NCI-H1092 (cell line): ENCODE measurements at places on chromosomes 16 and 17.

- DNase-seq: no peak
These were observed 17.7 kb downstream of the SLC7A5 start for GRCh38 chr16:87851601-87852000.

- no peak for DNase-seq
These were observed 13.7 kb upstream of the XYLT2 start for GRCh38 chr17:50332196-50332595.

- DNase-seq: peak; percentile 32
These were observed 5.0 kb downstream of the CORO6 start for GRCh38 chr17:29617481-29618271.

- no peak for DNase-seq
These were observed 37.2 kb upstream of the PIK3R6 start for GRCh38 chr17:8904686-8905085.

DNA sequence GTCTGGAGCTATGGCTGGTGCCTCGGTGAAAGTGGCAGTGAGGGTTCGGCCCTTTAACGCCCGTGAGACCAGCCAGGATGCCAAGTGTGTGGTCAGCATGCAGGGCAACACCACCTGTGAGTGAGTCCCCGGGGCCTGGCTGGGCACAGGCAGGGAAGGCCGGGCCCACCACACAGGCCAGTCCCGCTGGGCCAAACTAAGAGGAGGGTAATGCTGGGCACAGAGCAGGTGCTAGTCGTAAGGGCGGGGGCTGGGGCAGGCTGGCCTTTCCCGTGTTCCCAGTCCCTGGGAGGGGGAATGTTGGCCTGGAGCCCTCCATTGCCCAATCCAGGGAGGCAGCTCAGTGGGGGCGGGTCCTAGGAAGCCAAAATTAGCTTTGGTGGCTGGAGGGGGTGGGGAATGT is 2.5 kb downstream of the KIF1C start:
- DNase-seq: no peak

DNA sequence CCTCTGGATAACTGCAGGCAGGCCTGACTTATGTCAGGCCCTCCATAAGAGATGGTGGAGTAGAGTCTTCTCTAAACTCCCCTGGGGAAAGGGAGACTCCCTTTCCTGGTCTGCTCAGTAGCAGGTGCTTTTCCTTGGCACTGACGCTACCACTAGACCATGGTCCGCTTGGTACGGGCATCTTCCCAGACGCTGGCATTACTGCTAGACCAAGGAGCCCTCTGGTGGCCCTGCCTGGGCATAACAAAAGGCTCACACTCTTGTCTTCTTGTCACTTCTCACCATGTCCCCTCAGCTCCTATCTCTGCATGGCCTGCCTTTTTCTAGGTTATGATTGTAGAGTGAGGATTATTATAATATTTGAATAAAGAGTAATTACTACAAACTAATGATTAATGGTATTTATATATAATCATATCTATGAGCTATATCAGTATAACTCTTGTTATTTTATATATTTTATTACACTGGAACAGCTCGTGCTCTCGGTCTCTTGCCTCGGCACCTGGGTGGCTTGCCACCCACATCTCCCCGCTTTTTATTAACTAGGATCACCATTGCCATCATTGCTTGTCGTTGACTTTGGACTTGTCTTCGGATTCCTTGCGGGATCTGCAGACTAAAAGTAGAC is 59.8 kb upstream of the ARL4D start:
- peak; percentile 45 for DNase-seq

- DNase-seq: no peak
These were observed 42.0 kb downstream of the CMIP start for GRCh38 chr16:81486540-81487061.

- no peak for DNase-seq
These were observed 40.8 kb downstream of the NOS2 start for GRCh38 chr17:27759528-27759927.

DNA sequence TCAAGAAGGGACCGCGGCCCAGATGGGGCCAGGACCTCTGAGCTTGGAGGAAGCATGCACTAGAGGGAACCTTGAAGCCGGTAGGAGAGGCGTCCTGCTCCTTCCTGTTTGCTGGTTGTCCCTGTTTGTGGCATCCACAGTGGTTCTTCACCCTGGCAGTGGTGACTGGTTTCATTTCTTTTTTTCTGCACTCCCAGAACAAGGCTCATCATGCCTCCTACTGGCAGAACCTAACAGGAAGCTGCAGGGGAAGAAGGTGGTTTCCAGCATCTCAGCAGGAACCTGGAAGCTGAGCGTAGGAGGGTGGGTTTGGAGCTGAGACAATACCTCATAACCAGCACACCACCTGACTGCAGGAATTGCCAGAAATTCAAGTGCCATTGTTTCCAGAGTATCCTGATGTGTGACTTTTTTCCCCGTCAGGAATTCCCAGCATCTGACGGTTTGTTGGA is 5.8 kb downstream of the TMEM231 start:
- no peak for DNase-seq

GRCh38 chr17:15081008-15081407 is 184.1 kb downstream of the PMP22 start:
- DNase-seq: no peak

- DNase-seq: no peak
These were observed 156.4 kb downstream of the CMIP start for GRCh38 chr16:81601008-81601428.

- DNase-seq: no peak
These were observed 58.4 kb downstream of the NXN start for GRCh38 chr17:921161-921560.

GRCh38 chr16:31487720-31488467 is 5.0 kb downstream of the SLC5A2 start:
- peak; percentile 19 for DNase-seq

- DNase-seq: no peak
These were observed 368.6 kb downstream of the CDH13 start for GRCh38 chr16:82995286-82995923.

DNA sequence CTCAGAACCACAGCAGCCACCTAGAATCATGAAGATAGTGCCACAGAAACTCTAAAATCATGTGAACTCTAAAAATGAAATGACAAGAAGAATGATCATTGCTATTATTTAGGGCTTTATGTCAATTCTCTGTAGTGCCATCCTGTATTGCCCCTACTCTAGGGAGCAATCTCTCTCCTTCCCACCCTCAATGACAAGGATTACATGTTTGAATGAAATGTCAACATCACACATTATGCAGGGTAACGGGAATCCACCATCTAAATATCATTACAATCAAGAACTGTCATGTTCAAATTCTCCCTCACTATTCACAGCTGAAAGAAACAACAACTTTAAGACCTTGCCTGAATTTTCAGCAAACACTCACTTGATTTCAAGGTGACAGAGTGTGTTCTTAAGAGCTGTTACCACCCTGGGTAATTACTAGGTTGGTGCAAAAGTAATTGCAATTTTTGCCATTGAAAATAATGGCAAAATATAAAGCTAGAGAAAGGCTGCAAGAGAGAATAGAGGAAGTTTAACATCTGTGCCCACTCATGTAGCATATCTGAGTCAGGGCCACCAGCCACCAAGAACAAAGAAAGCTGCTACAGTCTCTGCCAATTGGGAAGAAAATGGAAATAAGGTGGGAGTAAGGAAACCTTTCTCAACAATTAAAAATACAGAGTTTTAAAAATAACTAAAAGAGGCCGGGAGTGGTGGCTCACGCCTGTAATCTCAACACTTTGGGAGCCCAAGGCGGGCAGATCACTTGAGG is 112.8 kb upstream of the PSMD7 start:
- no peak for DNase-seq

GRCh38 chr17:21573961-21574610 is 118.2 kb upstream of the KCNJ18 start:
- peak; percentile 44 for DNase-seq

- no peak for DNase-seq
These were observed 46.8 kb downstream of the BRIP1 start for GRCh38 chr17:61816538-61816937.

- no peak for DNase-seq
These were observed 53.5 kb downstream of the C17orf58 start for GRCh38 chr17:67942810-67943209.

- no peak for DNase-seq
These were observed 100.7 kb upstream of the ZNF469 start for GRCh38 chr16:88281858-88282563.

DNA sequence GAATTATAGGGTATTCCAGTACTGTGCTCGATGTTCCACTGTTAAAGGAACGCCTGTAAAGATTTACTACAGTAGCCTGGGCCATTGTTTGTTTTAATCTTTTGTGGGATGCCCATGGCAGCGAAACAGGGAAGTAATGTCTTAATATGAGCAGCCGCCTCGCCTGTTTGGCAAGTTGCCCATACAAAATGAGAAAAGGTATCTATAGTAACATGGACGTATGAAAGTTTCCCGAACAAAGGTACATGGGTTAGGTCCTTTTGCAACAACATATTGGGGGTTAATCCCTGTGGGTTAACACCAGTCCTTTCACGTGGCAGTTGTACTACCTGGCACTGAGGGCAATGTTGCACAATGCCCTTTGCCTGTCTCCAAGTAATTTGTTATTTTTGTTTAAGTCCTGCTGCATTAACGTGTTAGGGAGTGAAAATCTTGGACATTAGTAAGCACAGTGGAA is 21.1 kb upstream of the TMC5 start:
- DNase-seq: peak; percentile 63

GRCh38 chr17:80263253-80264204 is 2.9 kb downstream of the RNF213 start:
- no peak for DNase-seq

GRCh38 chr17:73411313-73411747 is 99.5 kb upstream of the CDC42EP4 start:
- no peak for DNase-seq

DNA sequence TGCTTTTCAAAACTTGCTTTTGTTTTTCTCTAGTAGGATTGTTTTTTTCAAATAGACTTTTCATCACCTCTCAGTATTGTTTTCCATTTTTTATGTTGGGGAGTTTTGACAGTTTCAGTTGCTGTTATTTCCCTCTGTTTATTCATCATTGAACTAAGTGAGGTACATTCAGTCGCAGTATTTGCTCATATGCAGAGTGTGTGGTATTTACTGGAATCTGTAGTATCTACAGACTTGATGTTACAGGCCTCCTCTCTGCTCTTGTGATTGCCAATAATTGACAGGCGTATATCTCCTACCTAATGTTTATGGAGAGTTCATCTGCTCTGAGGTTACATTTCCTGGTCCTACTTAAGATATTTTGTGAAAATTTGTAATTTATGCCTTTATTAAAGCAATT is 49.6 kb downstream of the COX10 start:
- no peak for DNase-seq

DNA sequence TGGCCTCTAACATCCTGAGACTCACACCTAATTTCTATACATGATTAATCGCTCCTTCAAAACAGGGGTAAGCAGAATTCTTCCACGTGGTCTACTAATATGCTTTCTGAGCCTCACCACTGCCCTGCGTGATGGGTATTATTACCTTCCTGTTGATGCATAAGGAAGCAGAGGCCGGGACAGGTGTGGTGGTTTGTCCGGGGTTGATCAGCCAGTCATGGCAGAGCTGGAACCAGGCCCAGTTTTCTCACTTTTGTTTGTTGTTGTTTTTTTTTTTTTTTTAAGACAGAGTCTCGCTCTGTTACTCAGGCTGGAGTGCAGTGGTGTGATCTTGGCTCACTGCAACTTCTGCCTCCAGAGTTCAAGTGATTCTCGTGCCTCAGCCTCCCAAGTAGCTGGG is 31.2 kb downstream of the RNF135 start:
- no peak for DNase-seq

GRCh38 chr16:80027007-80027965 is 426.7 kb upstream of the MAF start:
- no peak for DNase-seq

DNA sequence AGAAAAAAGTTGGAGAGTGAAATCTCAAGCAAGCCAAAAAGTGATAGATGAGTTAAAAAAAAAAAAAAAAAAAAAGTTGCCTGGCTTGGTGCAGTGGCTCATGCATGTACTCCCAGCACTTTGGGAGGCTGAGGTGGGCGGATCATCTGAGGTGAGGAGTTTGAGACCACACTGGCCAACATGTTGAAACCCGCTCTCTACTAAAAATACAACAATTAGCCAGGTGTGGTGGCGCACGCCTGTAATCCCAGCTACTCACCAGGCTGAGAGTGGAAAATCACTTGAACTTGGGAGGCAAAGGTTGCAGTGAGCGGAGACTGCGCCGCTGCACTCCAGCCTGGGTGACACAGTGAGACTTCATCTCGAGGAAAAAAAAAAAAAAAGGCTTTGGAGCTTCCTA is 668.8 kb downstream of the WWOX start:
- no peak for DNase-seq

- peak; percentile 73 for DNase-seq
These were observed 216.4 kb upstream of the CIBAR2 start for GRCh38 chr16:85328676-85329058.

- no peak for DNase-seq
These were observed 35.8 kb downstream of the SLC7A5 start for GRCh38 chr16:87833548-87833947.

- DNase-seq: no peak
These were observed 28.7 kb upstream of the GRIN2A start for GRCh38 chr16:10210944-10211343.

DNA sequence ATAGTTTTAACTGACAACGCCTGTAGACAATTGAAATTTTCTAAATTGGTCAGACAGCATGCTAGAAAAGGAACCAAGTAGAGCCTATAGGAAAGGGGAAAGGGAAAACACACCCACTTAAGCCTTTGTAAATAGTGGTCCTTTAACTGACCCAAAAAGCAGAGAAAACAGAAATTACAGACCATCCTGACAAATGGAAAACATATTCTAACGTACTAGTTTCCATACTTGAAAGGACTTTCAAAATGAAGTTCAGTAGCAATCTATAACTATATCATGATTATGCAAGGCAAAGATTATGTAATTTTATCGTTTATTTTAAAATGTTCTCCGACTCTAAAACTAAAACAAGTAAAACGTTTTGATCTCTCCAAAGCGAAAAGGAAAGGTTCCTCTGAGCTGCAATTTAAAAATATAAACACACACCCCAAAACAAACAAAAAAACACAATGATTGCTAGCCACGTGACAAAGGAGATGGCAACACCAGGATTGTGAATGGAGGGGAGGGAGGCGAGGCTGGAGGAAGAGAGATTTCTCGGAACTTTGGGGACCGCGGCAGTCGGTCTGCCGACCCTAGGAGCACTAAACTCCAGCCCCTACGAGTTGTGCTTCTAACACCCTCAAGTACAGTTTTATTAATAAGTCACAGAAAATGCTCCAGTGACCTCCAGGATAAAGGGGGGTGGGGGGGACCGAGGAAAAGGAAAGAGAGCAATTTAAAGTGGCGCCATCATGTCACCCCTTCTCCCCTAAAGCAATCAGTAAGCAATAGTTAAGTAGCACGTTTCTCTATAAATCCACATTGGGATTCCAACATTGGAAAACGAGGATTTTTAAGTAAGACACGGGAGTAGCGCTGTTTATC is 1.7 kb downstream of the KANSL1 start:
- DNase-seq: peak; percentile 8
